ENCODE measurements at places on chromosomes 5 and 9.

GRCh38 chr5:1264211-1264610, 30.7 kb downstream of the TERT start:
- no peak for DNase-seq

DNA sequence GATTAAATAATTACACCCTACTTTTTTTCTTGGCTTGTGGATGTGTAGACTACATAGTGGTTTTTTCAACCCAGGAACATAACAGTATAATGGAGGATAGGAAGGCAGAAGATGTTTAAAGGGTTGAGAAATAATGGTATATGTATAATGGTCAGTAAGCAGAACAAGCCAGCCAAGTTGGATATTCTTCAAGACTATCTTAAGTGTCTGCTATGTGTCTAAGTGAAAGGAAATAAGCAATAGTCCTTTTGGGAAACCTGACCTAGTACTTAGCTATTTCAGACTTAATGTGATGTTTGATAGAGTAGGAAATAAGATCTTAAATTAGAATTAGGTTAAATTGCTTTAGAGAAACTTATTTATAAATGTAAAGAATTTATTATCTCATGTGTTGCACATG, 85.7 kb downstream of the PTPDC1 start:
- DNase-seq: no peak

DNA sequence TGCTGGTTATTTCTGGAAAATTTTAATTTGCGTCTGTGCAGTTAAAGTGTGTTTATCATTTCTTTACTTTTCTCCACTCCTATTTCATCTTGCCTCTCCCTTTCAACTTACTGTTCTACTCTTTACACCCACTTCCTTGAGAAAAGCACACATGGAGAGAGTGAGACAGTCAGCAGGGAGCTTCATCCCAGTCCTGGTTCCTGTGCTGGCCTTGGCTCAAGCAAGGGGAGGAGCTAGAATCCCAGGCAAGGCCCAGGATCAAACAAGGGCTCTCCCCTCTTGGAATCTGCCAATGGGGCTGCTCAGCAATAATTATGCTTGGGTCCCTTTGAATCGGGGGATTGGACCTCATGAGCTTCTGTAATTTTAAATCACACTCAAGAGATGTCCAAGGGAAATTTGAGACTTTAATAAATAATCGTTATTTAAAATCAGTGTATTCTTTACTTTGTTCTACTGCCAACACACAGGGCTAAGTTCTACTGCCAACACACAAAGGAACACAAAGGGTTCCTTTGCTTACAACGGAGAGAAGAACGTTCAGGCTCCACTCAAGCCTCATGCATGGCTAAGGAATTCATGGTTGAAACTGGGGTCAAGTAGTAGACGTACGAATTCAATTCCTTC, 439.3 kb upstream of the DAB2 start:
- DNase-seq: no peak

DNA sequence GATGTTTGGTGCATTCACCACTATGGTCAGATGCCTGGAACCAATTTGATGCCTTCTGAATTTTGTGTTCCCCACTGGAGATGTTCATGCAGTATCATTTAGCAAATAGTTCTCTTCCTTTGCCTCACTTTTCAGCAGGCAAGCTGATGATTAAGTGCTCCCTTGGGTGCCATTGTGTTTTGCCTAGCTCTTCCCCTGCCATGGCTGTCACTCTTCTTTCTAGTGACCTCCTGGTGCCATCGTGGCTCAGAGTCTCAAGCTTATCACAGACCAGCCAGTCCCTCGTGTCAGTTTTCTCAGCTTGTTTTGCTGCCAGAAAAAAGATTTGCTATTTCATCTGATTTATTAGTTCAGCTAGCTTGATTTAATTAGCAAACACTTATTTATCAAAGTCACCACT, 41.3 kb downstream of the IL31RA start:
- no peak for DNase-seq

DNA sequence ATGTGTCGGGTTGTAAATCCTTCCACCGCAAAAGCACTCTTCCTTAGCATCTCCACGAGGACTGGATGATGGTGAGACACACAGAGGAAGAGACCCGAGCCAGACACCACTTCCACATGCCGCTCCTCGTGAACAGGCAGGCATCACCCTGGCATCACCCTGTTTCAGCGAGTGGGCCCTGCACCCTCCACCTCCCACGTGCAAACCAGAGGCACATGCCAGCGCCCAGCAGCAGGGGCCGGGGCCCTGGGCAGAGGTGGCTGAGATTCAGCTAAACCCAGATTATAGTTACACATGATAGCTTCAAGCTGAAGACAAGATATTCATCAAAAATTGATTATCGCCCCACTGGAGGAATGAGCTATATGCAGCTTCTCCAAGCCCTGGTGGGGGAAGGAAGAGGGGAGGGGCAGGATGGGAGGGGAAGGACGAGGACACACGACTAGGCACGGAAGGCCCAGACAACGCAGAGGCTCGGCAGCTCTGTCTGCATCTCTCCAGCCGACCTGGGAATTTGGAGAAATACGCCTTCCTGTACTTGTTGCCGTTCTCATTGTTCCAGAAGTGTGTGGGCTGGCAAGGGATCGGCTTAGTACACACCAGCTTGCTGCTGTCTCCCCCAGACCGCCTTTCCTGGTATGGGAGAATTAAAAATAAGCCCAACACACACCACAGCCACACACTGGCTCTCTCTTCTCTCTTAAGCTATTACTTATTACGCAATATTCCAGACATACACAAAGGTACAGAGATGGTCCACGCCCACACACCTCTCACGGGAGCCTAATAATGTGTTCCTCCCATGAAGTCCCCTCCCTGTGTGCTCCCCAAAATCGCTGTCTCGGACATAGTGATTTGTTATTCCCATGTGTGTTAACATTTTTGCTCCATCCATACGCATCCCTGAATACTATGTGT, 50.4 kb upstream of the ZNF354A start:
- DNase-seq: no peak

GRCh38 chr5:56279979-56280378, 46.8 kb upstream of the ANKRD55 start:
- DNase-seq: no peak

- no peak for DNase-seq
These were observed 152.5 kb downstream of the FANCC start for GRCh38 chr9:95165004-95165403.

DNA sequence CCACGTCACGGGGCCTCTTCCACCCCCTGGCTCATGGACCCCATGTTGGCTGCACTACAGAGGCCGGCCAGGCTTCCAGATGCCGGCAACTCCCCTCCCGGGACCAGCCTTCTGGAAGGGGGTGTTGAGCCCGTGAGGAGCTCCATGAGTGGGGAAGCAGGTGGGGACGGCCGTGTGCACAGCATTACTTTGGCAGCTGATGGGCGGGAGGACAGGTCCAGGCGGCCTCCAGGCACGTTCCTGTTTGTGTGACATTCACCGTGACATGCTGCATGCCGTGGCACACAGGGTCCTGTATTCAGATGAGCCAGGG, 29.1 kb upstream of the ABO start:
- no peak for DNase-seq

GRCh38 chr9:137127301-137128157, 11.4 kb upstream of the GRIN1 start:
- no peak for DNase-seq

DNA sequence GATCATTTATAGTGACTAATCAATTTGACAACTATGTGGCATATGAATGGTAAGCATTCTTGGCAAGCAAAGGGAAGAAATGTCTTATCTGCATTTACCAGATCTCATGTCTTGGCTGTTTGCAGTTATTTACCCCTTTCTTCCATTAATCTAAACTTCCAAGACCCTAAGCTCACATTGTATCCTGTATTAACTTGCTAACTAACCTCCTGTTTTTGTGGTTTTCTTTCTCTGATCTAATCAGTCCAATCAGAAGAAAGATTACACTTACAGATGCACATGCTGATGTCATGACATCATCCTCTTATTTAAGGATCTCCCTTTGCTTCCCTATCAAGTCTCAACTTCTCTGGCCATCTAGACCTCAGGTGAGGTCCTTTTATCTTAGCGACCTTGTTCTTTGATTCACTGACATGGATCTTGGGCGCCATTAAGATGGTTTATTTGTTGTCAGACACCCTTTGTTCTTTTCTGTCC, 95.5 kb downstream of the F2RL2 start:
- DNase-seq: no peak

- DNase-seq: no peak
These were observed 124.3 kb downstream of the ENC1 start for GRCh38 chr5:74516211-74516636.

DNA sequence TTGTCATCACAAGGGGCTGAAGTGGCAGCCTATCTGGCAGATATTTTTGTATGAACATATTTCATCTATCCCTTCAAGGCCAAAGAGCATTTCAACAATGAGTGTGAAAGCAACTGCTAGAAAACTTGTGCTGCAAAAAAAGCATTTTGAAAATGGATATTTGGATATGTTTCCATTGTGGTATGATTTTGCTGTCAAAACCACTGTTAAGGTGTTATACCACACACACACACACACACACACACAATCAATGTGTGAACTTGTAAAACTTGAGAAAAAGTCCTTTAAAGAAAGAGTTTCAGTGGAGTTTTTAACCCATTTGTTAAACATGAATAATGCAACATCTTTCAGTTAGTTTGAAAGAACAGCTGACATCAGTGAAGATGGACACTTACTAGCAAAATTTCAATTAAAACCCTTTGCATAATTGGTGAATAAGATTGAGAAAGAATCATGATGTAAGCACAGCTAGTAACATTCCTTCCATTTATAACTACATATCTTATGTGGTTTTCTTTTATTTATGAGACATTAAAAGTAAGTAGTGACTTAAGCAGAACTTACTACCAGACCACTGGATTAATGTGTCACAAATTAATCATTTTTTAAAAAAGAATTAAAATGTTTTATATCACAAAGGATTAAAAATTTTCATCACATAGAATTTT, 182.6 kb upstream of the GNA14 start:
- DNase-seq: no peak
